Caki2 (cell line): ENCODE measurements at places on chromosomes 1 and 21. TPM values are rescaled to one million over a fixed set of nuclear protein-coding genes. Genes with fewer than 3 reads are reported as not detected.

DNA sequence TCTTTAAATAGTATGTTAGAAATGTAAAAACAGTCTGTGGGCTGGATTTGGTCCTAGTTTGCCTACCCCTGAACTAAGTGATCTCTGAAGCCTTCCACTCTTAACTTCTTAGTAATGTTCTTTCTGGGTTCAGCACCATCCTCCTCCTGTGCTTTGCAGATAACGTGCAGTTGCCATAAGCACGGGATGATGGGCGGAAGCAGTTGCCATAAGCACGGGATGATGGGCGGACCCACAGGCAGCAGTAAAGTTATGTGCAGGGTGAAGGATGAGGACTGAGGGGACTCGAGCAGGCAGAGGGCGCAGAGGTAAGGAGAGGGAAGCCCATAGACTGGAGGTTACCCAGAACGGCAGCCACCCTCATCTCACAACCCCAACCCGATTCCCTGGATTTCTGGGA lies 25.6 kb downstream of the GPA33 start:
- DNase-seq, result no peak

DNA sequence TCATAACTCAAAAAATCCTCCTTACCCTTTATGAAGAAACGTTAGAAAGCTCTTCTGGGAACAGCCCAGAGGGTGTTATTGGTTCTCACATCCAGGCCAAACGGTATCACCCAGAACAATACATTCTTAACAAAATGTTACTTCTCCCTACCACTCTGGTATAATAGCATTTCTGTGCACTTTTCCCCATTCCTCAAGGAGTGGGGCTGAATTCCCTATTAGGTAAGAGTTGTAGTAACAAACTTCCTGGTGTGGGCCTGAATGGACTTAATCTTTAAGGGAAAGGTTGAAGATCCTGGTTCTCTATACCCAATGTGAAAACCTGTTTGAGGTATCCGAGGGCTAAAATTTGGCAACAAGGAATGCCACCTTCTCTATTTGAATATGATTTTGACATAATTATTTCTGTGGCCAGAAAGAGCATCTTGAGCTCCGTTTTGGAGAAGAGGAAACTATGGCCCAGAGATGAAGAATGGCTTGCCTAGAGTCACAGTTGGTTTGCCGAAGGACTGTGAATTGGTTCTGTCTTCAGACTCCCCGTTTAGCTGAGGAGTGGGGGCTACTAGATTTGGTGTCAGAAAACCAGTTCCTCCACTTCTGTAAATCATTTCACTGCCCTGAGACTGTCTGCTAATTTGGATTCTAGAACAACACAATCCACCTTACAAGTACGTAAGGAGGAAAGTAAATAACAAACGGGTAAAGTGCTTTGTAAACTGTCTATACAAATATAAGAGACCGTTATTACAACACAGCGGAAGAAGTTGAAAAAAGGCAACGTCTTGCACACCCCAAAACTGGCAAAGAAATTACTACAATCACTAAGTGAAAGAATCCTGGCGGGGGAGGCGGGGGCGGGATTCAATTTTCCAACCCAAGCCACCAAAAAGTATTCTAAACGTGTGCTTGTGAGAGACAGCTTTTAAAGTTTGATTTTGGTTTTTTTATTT lies 2.3 kb downstream of the ANP32E start:
- DNase-seq, result peak; percentile 31

DNA sequence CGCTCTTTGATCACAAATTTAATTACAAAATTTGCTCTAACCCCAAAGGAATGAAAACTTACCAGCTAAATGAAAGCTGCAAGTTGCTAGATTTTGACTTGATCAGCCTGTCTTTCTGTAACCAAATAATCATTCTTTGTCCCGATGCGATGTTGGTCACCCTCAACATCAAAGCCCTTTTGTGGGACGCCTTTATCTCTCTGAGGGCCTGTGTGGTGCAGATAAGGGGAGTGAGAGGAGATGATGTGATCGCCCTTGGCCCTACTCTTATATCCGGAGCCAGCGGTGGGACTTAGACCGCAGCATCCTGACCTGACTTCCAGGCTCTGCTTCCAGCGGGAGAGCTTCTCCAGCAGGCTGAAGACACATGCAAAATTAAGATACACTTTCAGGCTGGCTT lies 19.3 kb upstream of the UMODL1 start:
- no peak for DNase-seq

DNA sequence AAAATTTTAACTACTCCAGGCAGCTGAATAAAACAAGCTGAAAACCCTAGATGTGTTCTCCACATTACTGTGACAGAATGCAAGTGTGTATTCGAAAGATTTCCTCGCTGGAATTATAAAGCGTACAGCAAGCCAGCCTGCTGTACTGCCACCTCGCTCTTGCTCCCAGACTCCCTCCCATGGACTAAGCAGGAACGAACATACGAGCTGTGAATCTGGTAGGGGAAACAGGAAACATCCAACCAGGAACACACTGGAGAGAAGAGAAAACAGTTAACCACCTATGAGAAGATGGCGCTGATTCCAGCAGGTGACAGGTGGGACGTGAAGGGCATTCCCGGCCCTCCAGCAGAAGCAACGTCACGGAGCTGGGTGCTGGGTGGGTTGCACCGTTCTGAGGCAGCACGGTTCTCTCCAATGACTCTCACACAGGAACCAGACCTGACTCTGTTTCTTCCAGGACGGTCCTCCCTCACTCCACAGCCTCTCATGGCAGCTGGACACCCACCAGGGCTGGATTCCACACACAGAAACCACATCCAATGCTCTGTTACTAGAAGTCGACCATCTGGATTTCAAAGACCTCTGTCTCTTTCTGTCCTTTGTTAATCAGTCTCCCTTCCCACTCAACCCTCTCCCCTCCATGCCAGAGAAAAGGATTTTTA lies 219.2 kb downstream of the RERE start:
- no peak for DNase-seq

GRCh38 chr1:19011845-19012231 lies 55.4 kb upstream of the IFFO2 start:
- no peak for DNase-seq

DNA sequence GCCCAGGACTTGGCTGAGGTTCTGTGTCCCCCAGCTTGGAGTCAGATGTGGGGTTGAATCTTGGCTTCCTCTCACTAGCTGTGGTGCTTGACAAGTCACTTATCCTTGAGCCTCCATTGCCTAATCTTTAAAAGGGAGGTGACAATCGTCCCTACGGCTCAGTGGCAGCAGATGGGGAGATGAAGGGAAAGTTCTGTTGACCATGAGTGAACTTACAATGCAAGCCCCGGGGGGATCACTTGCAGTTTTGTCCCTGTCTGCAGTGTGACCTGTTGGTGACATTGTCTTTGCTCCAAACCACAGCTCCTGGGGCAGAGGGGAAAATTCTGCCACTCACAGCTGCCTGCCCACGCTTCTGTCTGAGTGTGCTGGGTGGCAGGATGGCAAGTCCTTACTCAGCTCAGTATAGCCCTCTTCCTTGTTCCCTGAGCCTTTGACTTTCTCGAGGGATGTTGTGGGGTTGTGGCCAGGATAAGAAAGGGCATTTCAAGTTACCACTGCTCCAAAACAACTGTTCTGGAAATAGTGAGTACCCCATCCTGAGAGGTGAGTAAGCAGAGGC lies 1.7 kb downstream of the PCSK9 start:
- DNase-seq, result no peak

The FCAMR gene
- total RNA-seq, result 0.14 TPM in 1 of 2 replicates, not detected in the other

The JAM2 gene
- not detected in 2 replicates for total RNA-seq

The RGS2 gene
- total RNA-seq, result 0.43 and 2.4 TPM in 2 replicates
